H1 (cell line): ENCODE measurements at places on chromosomes 3 and 15. TPM values are rescaled to one million over a fixed set of nuclear protein-coding genes. Genes with fewer than 3 reads are reported as not detected.

Gene ECE2
- total RNA-seq: 0.48 and 0.86 TPM in 2 replicates

DNA sequence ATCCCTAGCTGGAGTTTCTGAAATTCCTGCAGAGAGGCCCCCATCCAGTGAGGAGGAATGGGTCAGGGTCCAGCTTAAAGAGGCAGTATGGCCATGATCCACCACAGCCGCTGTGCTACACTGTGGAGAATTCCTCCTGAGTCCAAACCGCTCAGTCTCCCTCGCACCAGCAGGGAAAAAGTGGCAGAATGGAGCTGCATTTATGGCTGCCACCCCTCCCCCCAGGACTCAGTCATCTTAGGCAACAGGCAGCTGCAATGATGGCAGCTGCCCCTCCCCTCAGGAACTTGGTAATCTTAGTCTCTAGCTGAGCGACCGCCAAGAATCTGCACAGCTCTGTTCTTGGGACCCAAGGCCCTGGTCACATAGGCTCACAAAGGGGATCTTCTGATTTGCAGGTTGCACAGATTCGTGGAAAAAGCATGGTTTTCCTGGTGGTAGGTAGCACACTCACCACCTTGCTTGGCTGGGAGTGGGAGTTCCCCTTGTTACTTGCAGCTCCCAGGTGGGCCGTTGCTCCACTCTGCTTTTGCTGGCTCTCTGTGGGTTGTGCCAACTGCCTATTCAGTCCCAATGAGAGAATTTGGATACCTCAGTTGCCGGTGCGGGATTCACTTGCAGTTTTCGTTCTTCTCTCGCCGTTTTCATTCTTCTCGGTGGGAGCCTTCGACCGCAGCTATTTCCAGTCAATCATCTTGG, 204.1 kb downstream of the STXBP5L start:
- H3K4me1 ChIP-seq: 0 out of 2 replicates have a peak, but pooled peaks cover 7% of the 10 kb centered on the region
- H3K27ac ChIP-seq: no peak overlapping the region
- peak; percentile 25 for DNase-seq
- H3K36me3 ChIP-seq: no peaks in the 10 kb centered on the region

Gene SUSD5
- 3.3 and 3.9 TPM in 2 replicates for total RNA-seq

DNA sequence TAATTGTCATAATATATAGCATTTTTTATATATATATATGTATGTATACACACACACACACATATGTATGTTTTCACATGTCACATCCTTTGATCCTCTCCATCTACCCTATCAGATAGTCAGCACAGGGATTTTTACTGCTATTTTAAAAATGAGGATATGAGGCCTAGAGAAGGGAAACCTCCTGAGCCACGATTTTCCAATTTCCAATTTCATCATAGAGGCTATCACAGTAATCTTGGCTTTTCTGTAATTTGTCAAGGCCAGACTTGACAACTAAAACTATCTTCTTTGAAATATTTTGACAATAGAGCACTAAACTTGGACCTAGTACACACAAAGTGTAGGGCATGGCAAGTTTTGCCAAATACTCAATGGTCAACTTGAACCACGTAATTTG, 42.5 kb downstream of the IL1RAP start:
- no peak overlapping the region for H3K4me3 ChIP-seq
- no peaks in the 10 kb centered on the region for H3K36me3 ChIP-seq
- no peak for DNase-seq

Gene SLC28A1
- not detected in 2 replicates for total RNA-seq

Gene KLHL24
- 33.5 and 36.2 TPM in 2 replicates for total RNA-seq

DNA sequence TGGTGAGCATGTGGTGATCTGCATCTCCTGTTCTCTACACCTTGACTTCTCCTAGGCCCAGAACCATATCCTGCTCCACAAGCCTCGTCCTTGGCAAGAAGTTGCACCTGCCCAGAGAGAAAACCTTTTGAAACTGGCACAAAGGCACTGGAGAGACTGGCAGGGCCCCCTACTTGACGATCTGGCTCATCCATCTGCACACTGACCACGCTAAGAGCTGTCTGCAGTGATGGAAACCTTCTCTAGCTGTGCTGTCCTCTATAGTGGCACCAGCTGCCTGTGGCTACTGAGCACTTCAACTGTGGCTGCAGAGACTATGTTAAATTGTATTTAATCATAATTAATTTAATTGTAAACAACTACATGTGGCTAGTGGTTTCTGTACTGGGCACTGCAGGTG, 26.2 kb upstream of the SRP14 start:
- H3K27ac ChIP-seq: no peak overlapping the region
- no peaks in the 10 kb centered on the region for H3K36me3 ChIP-seq
- peaks cover 2% of the 10 kb centered on the region; the same call in 1 of the 2 replicates for H3K27me3 ChIP-seq
- peaks cover 8% of the 10 kb centered on the region for H3K4me1 ChIP-seq

GRCh38 chr3:185065059-185065458, 87.8 kb downstream of the C3orf70 start:
- H3K27me3 ChIP-seq: no peaks in the 10 kb centered on the region
- H3K4me3 ChIP-seq: no peak overlapping the region
- no peaks in the 10 kb centered on the region for H3K36me3 ChIP-seq
- H3K4me1 ChIP-seq: peaks cover 1% of the 10 kb centered on the region

DNA sequence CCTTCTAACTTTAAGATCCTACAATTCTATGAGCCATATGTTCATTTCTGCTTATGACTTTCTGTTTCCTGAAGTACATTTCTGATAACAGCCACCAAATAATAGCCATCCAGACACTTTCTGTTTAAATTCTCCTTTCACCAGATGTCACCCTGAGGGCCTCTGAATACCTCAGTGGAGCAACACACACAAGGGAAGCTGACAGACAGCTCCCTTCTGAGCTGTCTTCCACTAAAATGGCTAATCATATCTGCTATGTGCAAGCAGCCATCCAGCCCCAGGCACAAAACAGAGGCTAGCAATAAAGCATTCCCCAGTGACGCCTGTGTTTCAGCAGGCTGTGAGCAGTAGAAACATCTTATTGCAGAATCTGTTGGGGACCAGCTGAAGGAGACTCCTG, 666.6 kb upstream of the UBE2E2 start:
- no peaks in the 10 kb centered on the region for H3K36me3 ChIP-seq
- no peaks in the 10 kb centered on the region for H3K4me1 ChIP-seq
- no peak overlapping the region for H3K27ac ChIP-seq
- H3K27me3 ChIP-seq: no peaks in the 10 kb centered on the region

DNA sequence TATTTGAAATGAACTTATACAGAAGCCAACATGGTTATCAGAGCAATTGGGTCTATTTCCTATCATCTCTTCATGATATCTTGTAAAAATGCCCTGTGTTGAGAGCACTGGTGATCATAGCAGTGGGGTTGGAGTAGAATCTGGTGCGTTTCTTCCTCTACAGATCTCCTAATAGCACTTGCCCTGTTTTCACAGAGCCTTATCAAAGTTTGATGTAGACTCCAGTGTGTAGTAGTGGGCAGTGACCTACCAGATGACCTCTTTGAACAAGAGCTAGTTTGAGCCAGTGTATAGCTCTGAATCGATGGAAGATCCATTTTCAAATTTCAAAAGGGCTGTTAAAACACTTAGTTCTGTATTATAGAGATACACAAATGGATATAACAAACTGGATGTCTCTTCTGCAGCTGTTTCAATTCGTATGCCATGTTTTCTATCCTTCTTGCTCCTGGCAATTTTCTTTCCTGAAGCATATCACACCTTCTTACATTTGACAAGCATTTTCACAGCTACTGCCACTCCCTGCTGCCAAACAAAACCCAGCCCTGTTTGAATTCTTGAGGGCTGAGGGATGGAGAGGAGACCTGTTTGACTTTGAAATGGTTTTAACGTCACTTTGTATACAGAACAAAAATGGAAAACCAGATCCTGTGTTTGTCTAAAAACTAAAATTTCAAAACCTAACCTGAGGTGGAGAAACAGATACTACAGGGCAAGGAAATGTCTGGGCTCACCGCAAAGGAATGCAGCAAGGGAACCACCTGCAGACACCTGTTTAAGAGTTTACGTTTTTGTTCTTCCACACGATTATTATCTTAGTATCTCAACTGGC, 354.5 kb upstream of the TPRG1 start:
- H3K4me3 ChIP-seq: no peak overlapping the region
- no peak overlapping the region for H3K27ac ChIP-seq
- DNase-seq: no peak
- H3K4me1 ChIP-seq: no peaks in the 10 kb centered on the region
- H3K27me3 ChIP-seq: no peaks in the 10 kb centered on the region
- no peaks in the 10 kb centered on the region for H3K36me3 ChIP-seq

Gene NR1I2
- 0.28 and 0.44 TPM in 2 replicates for total RNA-seq

- H3K27ac ChIP-seq: no peak overlapping the region
- H3K4me1 ChIP-seq: no peaks in the 10 kb centered on the region
- DNase-seq: no peak
- H3K36me3 ChIP-seq: no peaks in the 10 kb centered on the region
- H3K27me3 ChIP-seq: no peaks in the 10 kb centered on the region
These were observed 22.4 kb downstream of the LIPC start for GRCh38 chr15:58453931-58454793.

DNA sequence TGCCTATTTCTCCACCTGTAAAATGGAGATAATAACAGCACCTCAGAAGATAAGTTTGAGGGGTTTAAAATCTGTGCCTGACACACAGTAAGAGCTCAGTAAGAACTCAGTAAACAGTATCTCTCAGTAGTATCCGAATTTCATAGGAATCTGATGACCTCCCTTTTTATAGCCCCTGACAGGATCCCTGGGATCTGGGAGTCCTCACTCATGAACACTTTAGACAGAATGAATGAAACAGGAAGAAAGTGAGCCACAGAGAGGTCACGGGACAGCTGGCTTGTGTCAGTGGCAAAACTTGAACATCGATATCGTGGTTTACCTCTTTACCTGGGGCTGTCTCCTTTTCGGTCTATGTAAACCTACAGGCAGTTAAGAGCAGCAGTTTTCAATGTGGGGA, 51.2 kb downstream of the LRTM1 start:
- no peaks in the 10 kb centered on the region; the same call in 1 of the 2 replicates for H3K4me1 ChIP-seq
- no peaks in the 10 kb centered on the region for H3K27me3 ChIP-seq
- DNase-seq: no peak
- H3K4me3 ChIP-seq: no peak overlapping the region
- no peaks in the 10 kb centered on the region for H3K36me3 ChIP-seq

DNA sequence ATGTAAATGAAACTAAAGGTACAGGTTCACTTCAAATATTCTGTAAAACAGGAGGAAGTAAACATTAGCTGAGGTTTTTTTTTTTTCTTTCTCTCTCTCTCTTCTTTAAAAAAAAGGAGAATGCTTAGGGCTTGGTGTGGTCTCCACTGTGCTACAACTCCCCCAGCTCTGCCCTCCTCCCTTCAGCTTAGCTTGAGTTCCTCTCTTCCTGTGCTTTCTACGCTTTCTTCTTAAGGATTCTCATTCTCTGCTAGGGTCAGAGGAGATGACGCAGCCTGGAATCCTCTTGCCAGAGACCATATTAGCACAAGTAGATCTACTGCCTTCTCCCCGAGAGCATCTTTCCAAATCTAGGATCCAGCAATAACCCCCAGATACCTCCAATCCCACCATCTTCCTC, 69.1 kb upstream of the SNRK start:
- DNase-seq: no peak
- no peak overlapping the region for H3K27ac ChIP-seq
- no peaks in the 10 kb centered on the region; the same call in 1 of the 2 replicates for H3K27me3 ChIP-seq
- H3K4me1 ChIP-seq: no peaks in the 10 kb centered on the region
- no peaks in the 10 kb centered on the region for H3K36me3 ChIP-seq

GRCh38 chr3:58630076-58630709, 36.4 kb downstream of the FAM3D start:
- no peaks in the 10 kb centered on the region for H3K36me3 ChIP-seq
- peaks cover 25% of the 10 kb centered on the region for H3K27me3 ChIP-seq
- peak; percentile 23 for DNase-seq
- H3K27ac ChIP-seq: no peak overlapping the region

DNA sequence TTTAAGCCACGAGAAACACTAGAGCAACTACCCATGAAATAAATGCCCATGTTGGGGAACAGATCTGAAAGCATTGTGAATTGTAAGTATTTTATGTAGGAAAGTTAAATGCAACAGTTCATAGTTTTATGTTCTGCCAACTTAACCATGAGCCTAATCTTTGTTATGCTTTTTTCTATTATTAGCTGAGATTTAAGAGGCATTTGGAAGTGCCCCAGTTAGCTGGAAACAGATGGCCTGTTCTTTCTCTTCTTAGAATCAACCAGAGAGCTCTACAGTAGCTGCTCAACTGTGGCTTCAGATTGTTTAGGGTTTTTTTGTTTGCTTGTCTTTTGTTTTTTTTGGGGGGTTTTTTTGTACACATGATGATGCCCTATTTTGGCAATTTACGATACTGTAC, 284.4 kb downstream of the KCNH8 start:
- no peak for DNase-seq
- H3K4me1 ChIP-seq: no peaks in the 10 kb centered on the region
- no peak overlapping the region for H3K4me3 ChIP-seq
- no peak overlapping the region for H3K27ac ChIP-seq

- no peaks in the 10 kb centered on the region for H3K36me3 ChIP-seq
- DNase-seq: no peak
- peaks cover 2% of the 10 kb centered on the region; the same call in 1 of the 2 replicates for H3K27me3 ChIP-seq
- H3K4me1 ChIP-seq: peaks cover 15% of the 10 kb centered on the region
- no peak overlapping the region for H3K4me3 ChIP-seq
These were observed 50.8 kb upstream of the SMAD6 start for GRCh38 chr15:66651198-66651597.

GRCh38 chr3:50246517-50246954, 10.5 kb downstream of the GNAI2 start:
- H3K27ac ChIP-seq: peak overlapping the region; percentile 53; the same call in 1 of the 2 replicates
- no peak for DNase-seq
- H3K36me3 ChIP-seq: no peaks in the 10 kb centered on the region
- no peaks in the 10 kb centered on the region for H3K27me3 ChIP-seq

- H3K4me1 ChIP-seq: no peaks in the 10 kb centered on the region
- no peak overlapping the region for H3K27ac ChIP-seq
- no peak overlapping the region for H3K4me3 ChIP-seq
- DNase-seq: peak; percentile 63
- no peaks in the 10 kb centered on the region for H3K36me3 ChIP-seq
These were observed 157.9 kb downstream of the CHL1 start for GRCh38 chr3:354432-354831.

GRCh38 chr15:81174792-81175327, 21.8 kb upstream of the IL16 start:
- H3K27ac ChIP-seq: no peak overlapping the region
- no peaks in the 10 kb centered on the region for H3K27me3 ChIP-seq
- no peak for DNase-seq
- no peaks in the 10 kb centered on the region for H3K36me3 ChIP-seq
- no peaks in the 10 kb centered on the region for H3K4me1 ChIP-seq
- no peak overlapping the region for H3K4me3 ChIP-seq

Gene TGM5
- total RNA-seq: not detected in 2 replicates

Gene NR2E3
- 0.40 and 0.56 TPM in 2 replicates for total RNA-seq

- H3K4me1 ChIP-seq: no peaks in the 10 kb centered on the region
- DNase-seq: no peak
- H3K4me3 ChIP-seq: no peak overlapping the region
- H3K36me3 ChIP-seq: no peaks in the 10 kb centered on the region
These were observed 15.2 kb downstream of the GXYLT2 start for GRCh38 chr3:72903004-72903403.

DNA sequence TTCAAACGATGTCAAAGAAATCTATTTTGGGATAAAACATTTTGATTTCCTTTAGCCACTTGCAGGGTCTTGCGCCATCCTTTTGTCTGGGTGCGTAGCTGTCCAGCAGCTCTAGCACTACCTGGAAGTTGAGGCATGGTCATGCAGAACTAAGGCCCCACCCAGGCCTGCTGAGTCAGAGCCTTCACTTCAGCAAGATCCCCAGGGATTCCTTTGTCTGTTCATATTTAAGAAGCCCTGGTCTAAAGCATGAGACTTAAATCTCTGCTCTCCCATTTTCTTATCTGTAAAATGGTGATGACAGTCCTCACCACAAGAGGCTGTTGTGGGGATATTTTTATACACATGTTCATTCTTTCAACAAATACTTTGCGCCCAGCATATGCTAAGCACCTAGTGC, 99.0 kb upstream of the CTDSPL start:
- peaks cover 14% of the 10 kb centered on the region for H3K4me1 ChIP-seq
- no peak overlapping the region for H3K27ac ChIP-seq
- no peak for DNase-seq
- H3K27me3 ChIP-seq: no peaks in the 10 kb centered on the region
- no peaks in the 10 kb centered on the region for H3K36me3 ChIP-seq
